ENCODE measurements at places on chromosomes 1 and 21. TPM values are rescaled to one million over a fixed set of nuclear protein-coding genes. Genes with fewer than 3 reads are reported as not detected.

IL12RB2 gene
- total RNA-seq, result 0.74 TPM

- H3K4me3 ChIP-seq, result peak within 1 kb of the TSS; percentile 44
- no peak for DNase-seq
- no peaks in the 10 kb centered on the region for H3K27me3 ChIP-seq
- no peak within 1 kb of the TSS for H3K27ac ChIP-seq
- H3K36me3 ChIP-seq, result no peaks in the 10 kb centered on the region
These were observed at the start of gene BCAN for GRCh38 chr1:156641761-156642264. TSS of gene BCAN (plus strand) at chr1:156642117. CDS start at chr1:156646055, 3,938 bp downstream.

GRCh38 chr1:151372058-151372934, at the start of gene SELENBP1:
TSS of gene SELENBP1 (minus strand) at chr1:151372705. CDS start at chr1:151372641, 64 bp downstream.
- peaks cover 56% of the 10 kb centered on the region for H3K4me1 ChIP-seq
- H3K27me3 ChIP-seq, result no peaks in the 10 kb centered on the region
- peak within 1 kb of the TSS; percentile 80 for H3K27ac ChIP-seq
- no peak for DNase-seq

- H3K27ac ChIP-seq, result no peak overlapping the region
- no peak for DNase-seq
- H3K4me1 ChIP-seq, result no peaks in the 10 kb centered on the region
- H3K27me3 ChIP-seq, result no peaks in the 10 kb centered on the region
- no peak overlapping the region for H3K4me3 ChIP-seq
These were observed 323.0 kb upstream of the PLD5 start for GRCh38 chr1:242847390-242847993.

DNA sequence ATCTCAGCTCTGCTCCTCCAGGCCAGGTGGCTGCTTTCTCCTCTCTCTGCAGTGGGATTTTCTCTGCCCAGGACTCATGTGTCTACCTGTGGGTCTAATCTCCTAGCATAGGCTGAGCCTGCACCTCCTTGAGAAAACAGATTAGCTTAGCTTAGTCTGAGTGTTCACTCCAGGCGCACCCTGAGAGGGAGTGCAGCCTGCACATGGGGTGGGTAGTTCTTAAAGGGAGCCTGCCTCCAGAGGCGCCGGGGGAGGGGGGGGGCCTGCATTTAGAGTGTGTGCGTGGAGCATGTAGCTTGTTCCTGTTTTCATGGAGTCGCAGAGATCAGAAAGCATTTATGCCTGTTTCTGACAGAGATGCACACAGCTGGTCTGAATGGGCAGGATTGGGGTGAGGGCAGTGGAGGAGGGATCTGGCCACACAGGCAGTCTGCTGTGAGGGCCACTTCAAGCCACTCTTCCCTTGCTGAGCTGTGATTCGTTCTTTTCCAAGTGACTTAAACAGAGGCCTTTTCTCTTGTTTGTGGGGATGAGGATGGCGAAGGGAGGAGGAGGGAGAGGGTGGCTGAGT, 45.2 kb downstream of the GALNT2 start:
- no peak for DNase-seq
- no peaks in the 10 kb centered on the region for H3K27me3 ChIP-seq
- H3K27ac ChIP-seq, result peak overlapping the region; percentile 72
- H3K4me3 ChIP-seq, result no peak overlapping the region

- no peak for DNase-seq
- H3K27me3 ChIP-seq, result no peaks in the 10 kb centered on the region
These were observed 275.6 kb upstream of the ADGRL2 start for GRCh38 chr1:81525085-81525484.
